Activated B cell treated with CpG ODN at 0.5 μM for 24 hours (primary cell): ENCODE measurements at places on chromosomes 13 and 19.

DNA sequence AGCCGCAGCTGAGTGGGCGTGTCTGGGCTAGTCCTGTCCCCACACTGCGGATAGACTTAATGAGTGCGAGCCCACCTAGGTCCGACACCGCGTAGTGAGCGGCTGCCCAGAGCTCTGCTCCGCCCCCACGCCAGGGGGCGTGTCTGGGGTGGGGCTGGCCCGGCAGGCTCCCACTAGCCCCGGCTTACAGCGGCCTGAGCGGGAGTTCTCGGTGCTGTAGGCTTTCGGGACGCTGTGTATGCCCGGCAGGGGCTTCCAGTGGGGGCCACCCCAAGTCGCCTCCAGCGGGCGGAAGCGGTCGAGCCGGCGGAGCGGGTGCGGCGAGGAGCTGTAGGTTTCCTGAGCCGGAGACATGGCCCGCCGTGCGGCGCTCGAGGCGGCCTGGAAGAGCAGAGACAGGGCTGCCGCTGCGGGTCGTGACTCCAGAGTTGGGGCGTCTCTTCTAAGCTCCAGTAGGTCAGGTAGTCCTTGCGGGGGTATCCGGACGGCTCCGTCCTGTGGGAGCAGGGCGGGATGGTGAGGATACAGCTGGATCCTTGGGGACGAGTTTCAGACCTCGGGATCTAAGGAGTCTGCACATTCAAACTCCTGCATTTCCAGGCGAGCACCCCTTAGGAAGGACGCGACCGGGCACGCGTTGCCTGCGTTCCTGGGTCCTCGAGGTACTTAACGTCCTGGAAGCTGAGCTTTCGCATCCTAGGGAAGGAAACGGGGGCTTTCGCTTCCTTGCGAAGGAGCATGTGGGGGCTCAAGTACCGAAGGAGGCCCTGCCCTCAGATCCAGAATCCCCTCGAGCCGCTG lies 1.2 kb downstream of the CGB7 start:
- peak; percentile 72 for DNase-seq

DNA sequence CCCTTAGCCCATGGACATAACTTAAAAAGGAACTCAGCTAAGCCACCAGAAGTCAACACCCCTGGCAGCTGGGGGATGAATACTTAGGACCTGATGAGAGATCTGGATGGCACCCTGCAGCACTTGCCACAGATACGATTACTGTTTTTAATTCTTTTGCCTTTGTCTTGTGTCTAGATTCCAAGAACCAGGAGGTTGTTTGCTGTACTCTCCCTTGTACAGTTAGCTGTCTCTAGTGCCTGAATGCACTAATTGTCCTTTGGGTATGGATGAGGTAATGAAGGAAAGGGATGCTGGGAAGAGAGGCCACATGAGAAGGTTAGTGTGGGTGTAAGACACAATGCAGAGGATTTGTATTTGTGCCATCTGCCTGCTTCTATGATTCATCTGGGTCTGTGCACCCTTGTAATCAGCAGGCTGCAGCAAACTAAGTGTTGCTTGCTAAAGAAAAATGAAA lies 385.8 kb downstream of the KCNRG start:
- no peak for DNase-seq

DNA sequence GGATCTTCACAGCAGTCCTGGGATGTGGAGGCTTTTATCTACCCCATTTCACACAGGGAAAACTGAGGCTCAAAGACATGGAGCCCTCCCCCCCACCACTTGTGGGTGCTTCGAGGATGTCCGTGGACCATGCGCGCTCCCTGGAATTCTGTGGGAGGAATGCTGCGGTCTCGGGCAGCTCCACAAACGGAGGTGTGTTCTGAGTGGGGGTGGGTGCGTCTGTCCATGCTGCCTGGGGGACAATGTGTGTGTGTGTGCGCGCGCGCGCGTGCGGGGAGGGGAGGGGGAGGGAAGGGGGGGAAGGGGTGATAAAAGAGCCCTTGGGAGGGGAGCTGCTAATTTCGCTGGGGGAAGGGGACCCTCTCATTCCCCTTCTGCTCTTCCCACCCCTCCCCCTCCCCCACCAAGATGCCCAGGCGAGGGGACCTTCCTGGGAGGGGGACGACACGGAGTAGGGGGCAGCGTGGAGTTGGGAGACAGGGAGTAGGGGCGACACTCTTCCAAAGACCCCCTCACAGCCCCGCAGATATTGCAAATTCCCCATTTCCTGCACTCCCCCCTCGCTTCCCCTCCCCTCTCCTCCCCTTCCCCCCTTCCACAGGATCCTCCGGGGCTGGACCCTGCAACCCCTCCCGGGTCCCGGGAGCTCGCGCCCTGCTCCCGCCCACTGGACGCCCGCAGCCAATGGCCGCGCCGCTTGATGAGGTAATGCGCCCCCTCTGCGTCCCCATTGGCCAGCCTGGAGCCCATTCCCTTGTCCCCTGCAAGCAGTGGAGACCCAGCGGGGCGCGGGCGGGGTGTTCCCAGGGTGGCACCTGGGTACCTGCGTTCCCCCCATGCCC lies 18.9 kb upstream of the ZNRF4 start:
- no peak for DNase-seq

- peak; percentile 41 for DNase-seq
Observed at GRCh38 chr19:45901432-45901911, 941 bp downstream of the MYPOP start.

- no peak for DNase-seq
Observed at GRCh38 chr13:78596736-78597601, 6.4 kb downstream of the POU4F1 start.

- DNase-seq, result no peak
Observed at GRCh38 chr19:53787266-53787665, 36.8 kb downstream of the NLRP12 start.

DNA sequence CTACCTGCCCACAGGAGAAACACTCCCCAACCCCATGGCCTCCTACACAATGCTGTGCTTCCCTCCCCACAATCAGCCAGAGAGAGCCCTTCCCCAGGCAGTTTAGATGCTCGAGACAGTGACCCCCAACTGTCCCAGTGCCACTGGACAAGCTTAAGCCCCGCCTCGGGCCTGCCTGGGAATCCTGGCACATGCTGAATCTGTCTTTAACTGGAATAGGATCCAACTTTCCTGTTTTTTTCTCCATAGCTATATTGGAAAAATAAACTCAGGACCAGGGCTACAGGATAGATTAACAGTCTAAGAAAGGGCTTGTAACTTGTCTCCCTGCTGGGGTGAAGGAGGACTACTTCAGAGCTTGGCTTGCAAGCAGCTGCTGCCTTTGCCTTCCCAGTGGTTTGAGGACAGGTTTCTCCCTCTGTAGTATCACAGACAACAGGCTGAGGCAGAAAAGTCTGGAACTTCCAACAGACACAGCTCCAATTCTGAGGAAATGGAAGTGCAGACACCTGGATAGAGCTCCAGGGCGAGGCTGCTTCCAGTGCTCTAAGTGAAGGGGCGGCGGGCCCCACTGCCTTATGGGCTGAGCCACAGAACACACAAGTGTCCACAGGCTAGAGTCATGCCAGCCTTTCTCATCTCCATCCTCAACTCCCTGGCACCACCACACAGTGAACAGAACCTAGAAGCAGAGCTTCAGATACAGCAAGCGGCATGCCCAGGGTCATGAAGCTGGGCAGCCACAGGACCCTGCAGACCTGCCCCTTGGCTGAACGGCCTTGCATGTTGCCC lies 228.3 kb downstream of the TUBA3C start:
- no peak for DNase-seq

DNA sequence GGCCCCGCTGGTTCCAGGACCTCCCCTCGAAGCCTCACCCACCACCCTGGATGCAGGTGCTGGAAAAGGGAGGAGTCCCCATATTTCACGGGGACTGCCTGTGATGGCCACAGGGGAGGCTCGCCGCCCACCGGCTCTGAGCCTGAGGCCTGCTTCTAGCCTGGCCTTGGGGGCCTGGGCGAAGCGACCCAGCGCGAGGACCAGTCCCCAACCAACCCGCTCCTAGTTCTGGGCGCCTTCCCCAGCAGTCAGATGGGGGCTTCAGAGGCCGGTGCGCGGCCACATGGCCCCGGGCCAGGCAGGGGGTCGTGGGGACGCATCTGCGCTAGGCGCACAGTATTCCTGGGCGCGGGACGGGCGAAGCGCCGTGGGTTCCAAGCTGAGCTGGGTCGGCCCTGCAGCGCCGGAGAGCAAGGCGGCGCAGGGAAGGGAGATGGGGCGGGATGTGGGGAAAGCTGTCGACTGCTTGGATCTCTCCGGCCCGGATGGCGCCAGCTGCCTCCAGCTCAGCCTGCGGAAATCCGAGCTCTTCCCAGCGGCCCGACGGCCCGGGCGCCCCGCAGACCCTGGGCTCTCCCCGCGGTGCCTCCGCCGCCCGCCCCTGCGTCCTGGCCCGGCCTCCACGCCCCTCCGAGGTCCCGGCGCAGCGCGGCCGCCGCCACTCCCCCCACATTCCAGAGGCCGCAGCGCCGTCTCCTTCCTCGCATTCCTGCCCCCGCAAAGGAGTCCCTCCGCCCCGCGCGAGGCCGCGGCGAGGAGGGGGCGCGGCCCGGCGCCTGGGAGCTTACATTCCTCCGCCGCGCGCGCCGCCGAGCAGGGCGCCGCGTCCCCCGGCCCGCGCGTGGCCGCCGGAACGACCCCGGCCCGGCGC lies at the start of gene WTIP:
Gene WTIP (plus strand): TSS at position 788 of the 871 bp plus-strand sequence. CDS start 217 bp downstream, outside the sequence.
- no peak for DNase-seq

DNA sequence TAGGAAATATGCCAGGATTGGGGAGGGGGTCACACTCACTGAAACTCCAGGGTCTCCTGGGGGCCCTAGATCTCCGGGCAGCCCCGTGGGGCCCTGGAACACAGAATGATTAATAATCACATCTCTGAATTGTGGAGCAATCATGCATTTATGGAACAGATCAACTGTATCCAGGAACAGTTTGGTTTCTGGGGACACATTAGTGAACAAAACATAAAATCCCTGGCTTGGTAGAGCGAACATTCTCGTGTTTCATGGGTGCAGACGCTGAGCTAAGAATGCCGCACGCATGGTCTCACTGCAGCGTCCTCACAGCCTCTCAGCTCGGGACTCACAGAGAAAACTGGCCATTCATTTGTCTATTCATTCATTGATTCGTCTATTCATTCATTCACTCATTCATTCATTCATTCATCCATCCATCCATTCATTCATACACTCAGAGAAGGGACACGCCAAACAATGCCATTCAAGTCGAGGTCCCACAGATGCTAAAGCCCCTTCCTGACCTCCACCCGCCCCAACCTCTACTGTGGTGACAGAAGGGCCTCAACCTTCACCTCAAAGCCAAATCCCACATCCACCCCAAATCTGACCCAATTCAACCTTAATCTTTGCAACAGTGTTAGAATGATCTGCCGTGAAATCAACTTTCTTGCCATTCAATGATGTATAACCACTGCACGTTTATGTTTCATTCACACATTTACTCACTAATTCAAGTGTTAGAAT lies 35.0 kb upstream of the OLFM2 start:
- no peak for DNase-seq

GRCh38 chr13:113187263-113187669 lies 21.2 kb downstream of the PCID2 start:
- no peak for DNase-seq

- DNase-seq, result no peak
Observed at GRCh38 chr19:52778811-52779210, 7.8 kb downstream of the ZNF600 start.

GRCh38 chr19:8265872-8266271 lies 42.3 kb downstream of the CD320 start:
- no peak for DNase-seq

- no peak for DNase-seq
Observed at GRCh38 chr19:1418951-1419738, 11.8 kb downstream of the DAZAP1 start.

GRCh38 chr13:27691207-27691606 lies 69.5 kb downstream of the POLR1D start:
- DNase-seq, result no peak

GRCh38 chr13:30235216-30235615 lies 72.1 kb downstream of the KATNAL1 start:
- no peak for DNase-seq

DNA sequence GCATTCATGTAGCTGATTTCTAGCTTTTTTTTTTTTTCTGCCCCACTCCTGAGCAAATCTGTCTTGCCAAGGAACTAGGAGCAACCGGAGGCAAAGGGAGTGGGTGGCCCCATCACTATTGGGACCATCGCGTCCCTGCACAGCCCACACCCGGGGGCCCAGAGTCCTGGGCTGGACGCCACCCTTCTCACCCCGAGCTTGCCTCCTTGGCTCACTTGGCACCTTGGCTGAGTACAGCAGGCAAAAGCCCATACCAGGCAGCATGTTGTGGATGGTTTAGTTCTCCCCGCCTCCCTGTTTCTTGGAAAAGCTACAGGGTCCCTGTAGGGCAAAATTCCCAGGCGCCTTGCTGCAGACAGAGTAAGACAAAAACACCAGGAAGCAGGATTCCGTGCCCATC lies 13.7 kb downstream of the SMIM24 start:
- DNase-seq, result no peak

GRCh38 chr13:100636004-100636403 lies 38.6 kb downstream of the TMTC4 start:
- no peak for DNase-seq

GRCh38 chr13:77720988-77721387 lies 23.5 kb downstream of the SLAIN1 start:
- DNase-seq, result no peak

GRCh38 chr13:30851697-30852096 lies 54.4 kb upstream of the MEDAG start:
- no peak for DNase-seq

- DNase-seq, result no peak
Observed at GRCh38 chr19:6963937-6964336, 57.3 kb downstream of the MBD3L2B start.

DNA sequence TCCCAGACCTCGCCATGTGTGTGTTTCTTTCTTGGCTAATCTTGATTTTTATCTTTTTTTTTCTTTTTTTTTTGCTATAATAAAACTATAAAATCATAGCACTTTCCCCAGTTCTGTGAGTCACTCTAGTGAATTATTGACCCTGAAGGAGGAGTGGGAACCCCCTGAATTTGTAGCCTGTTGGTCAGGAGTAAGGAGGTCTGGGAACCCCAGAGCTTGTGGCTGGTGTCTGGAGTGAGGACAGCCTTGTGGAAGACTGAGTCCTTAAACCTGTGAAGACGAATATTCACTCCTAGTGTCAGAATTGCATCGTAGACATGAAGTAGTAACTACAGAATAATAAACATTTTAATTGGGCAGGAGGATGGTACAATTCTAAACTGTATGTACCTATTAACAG lies 7.4 kb downstream of the EID2B start:
- no peak for DNase-seq
